ENCODE measurements at places on chromosomes 11 and 22. TPM values are rescaled to one million over a fixed set of nuclear protein-coding genes. Genes with fewer than 3 reads are reported as not detected.

Gene BBOX1
- polyA plus RNA-seq, result 1.2 TPM

Gene YPEL4
- 4.2 TPM for polyA plus RNA-seq

Gene PHETA2
- polyA plus RNA-seq, result 5.5 TPM

Gene NPAS4
- polyA plus RNA-seq, result 0.09 TPM

Gene SGSM1
- polyA plus RNA-seq, result 5.1 TPM
